ENCODE measurements at places on chromosomes 5 and 9.

GRCh38 chr5:141913560-141914198, 10.0 kb upstream of the DELE1 start:
- no peaks in the 10 kb centered on the region for H3K36me3 ChIP-seq
- H3K27me3 ChIP-seq = peaks cover 7% of the 10 kb centered on the region
- no peaks in the 10 kb centered on the region for H3K4me1 ChIP-seq
- H3K4me3 ChIP-seq = peak overlapping the region; percentile 12
- no peak for DNase-seq
- no peak overlapping the region for H3K27ac ChIP-seq

GRCh38 chr9:17742067-17742466, 163.2 kb downstream of the SH3GL2 start:
- H3K4me3 ChIP-seq = no peak overlapping the region
- DNase-seq = no peak
- no peaks in the 10 kb centered on the region for H3K36me3 ChIP-seq
- H3K4me1 ChIP-seq = no peaks in the 10 kb centered on the region
- no peak overlapping the region for H3K27ac ChIP-seq

DNA sequence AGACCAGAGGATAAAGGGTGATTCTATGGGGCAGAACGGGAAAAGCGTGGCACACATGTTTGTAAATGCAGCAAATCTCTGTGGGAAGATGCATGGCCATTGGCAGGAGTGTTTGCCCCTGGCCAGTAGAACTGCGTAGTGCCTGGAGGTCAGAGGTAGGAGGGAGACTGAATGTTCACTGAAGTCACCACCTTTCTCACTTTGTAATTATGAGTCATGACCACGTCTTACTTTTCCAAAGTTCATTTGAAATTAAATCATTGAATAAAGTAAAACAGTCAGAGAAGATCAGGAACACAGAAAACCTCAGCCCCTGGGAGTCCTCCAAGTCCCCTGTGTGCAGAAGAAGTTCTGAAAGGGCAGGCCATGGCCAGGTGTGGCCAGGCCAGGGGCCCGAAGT, 4.6 kb downstream of the PTGES start:
- H3K27ac ChIP-seq = no peak overlapping the region
- H3K36me3 ChIP-seq = no peaks in the 10 kb centered on the region
- H3K27me3 ChIP-seq = no peaks in the 10 kb centered on the region
- no peak for DNase-seq
- H3K4me3 ChIP-seq = no peak overlapping the region
- peaks cover 8% of the 10 kb centered on the region for H3K4me1 ChIP-seq

DNA sequence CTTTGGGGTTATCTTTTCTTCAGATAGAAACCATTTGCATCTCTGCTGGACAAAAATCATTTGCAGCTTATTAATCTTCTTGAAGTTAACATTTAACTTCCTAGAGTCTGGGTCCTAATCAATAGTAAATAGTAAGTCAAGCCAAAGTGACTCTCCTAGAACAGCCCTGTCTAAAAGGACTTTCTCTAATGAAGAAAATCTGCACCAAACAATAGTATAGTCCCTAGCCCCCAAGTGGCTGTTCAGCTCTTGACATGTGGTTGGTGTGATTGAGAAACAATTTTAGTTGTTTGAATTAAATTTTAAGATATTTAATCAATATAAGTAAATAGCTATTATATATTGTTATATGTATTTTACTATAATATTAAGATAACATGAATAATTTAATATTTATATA, 64.6 kb upstream of the SHB start:
- no peaks in the 10 kb centered on the region for H3K36me3 ChIP-seq
- no peaks in the 10 kb centered on the region for H3K27me3 ChIP-seq
- peaks cover 7% of the 10 kb centered on the region for H3K4me1 ChIP-seq
- no peak overlapping the region for H3K27ac ChIP-seq

- H3K27me3 ChIP-seq = no peaks in the 10 kb centered on the region
- no peaks in the 10 kb centered on the region for H3K36me3 ChIP-seq
- H3K4me1 ChIP-seq = no peaks in the 10 kb centered on the region
- H3K4me3 ChIP-seq = no peak overlapping the region
- H3K27ac ChIP-seq = no peak overlapping the region
Observed at GRCh38 chr5:72036951-72037350, 70.3 kb upstream of the MAP1B start.

DNA sequence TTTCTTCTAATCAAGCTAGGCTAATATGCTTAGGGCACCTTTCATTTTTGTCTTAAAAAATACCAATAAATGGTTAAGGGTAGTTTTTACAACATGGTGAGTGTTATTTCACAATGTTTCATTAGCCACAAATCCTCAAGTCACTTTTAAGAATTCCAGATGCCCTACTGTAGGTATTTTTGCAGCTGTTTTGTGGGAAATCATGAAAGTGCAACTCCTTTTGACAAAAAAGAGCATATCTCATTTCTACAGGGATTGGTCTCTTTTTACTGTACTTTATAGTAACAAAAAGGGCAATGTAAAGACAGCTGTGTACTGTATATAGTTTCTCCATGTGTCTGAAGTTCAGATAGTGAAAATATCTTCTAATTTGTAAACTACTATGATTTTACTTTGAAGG, 28.3 kb upstream of the GAS1 start:
- H3K27me3 ChIP-seq = no peaks in the 10 kb centered on the region
- peak; percentile 70 for DNase-seq
- no peaks in the 10 kb centered on the region for H3K4me1 ChIP-seq
- H3K27ac ChIP-seq = no peak overlapping the region
- no peak overlapping the region for H3K4me3 ChIP-seq

GRCh38 chr9:33250458-33250995, 10.6 kb downstream of the SPINK4 start:
- peaks cover 22% of the 10 kb centered on the region for H3K36me3 ChIP-seq
- H3K4me1 ChIP-seq = no peaks in the 10 kb centered on the region
- H3K4me3 ChIP-seq = no peak overlapping the region
- H3K27ac ChIP-seq = no peak overlapping the region
- no peak for DNase-seq
- H3K27me3 ChIP-seq = no peaks in the 10 kb centered on the region

GRCh38 chr5:34686762-34687268, 30.7 kb downstream of the RAI14 start:
- no peaks in the 10 kb centered on the region for H3K36me3 ChIP-seq
- peaks cover 33% of the 10 kb centered on the region for H3K4me1 ChIP-seq
- H3K27me3 ChIP-seq = no peaks in the 10 kb centered on the region
- peak; percentile 90 for DNase-seq
- no peak overlapping the region for H3K4me3 ChIP-seq
- peak overlapping the region; percentile 92 for H3K27ac ChIP-seq

GRCh38 chr5:103909391-103909790, 346.8 kb upstream of the NUDT12 start:
- DNase-seq = no peak
- no peaks in the 10 kb centered on the region for H3K4me1 ChIP-seq
- no peaks in the 10 kb centered on the region for H3K36me3 ChIP-seq
- H3K4me3 ChIP-seq = no peak overlapping the region

- no peak overlapping the region for H3K4me3 ChIP-seq
- no peak overlapping the region for H3K27ac ChIP-seq
- no peaks in the 10 kb centered on the region for H3K4me1 ChIP-seq
- no peaks in the 10 kb centered on the region for H3K27me3 ChIP-seq
- no peaks in the 10 kb centered on the region for H3K36me3 ChIP-seq
Observed at GRCh38 chr9:126939821-126940221, 25.2 kb downstream of the RALGPS1 start.

DNA sequence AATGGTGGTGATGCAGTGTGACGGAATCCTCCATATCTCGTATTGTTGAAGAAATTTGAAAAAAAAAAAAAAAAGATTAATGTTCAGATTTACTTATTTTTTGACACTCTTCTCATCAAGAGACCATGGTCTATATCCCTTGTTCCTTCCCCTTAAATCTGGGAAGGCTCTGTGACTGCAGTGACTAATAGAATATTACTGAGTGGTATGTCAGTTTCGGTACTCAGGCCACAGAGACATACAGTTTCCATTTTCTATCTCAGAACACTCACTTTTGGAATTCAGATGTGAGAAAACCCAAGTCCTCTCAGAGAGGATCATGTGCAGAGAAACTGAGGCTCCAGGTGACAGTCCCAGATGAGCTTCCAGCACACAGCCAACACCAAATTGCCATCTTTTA, 1193.5 kb downstream of the DTWD2 start:
- no peak for DNase-seq
- no peaks in the 10 kb centered on the region for H3K27me3 ChIP-seq
- H3K4me3 ChIP-seq = no peak overlapping the region

- no peak for DNase-seq
- no peak overlapping the region for H3K4me3 ChIP-seq
- no peaks in the 10 kb centered on the region for H3K4me1 ChIP-seq
- H3K27me3 ChIP-seq = no peaks in the 10 kb centered on the region
- peak overlapping the region; percentile 22 for H3K27ac ChIP-seq
Observed at GRCh38 chr5:151183456-151184245, 26.1 kb upstream of the ANXA6 start.

GRCh38 chr9:36993933-36994764, 39.9 kb downstream of the PAX5 start:
- peaks cover 59% of the 10 kb centered on the region for H3K27me3 ChIP-seq
- H3K4me3 ChIP-seq = no peak overlapping the region
- no peak overlapping the region for H3K27ac ChIP-seq
- H3K36me3 ChIP-seq = no peaks in the 10 kb centered on the region
- DNase-seq = no peak
- no peaks in the 10 kb centered on the region for H3K4me1 ChIP-seq

GRCh38 chr9:117116084-117116483, 298.8 kb downstream of the ASTN2 start:
- no peaks in the 10 kb centered on the region for H3K36me3 ChIP-seq
- H3K4me3 ChIP-seq = no peak overlapping the region
- DNase-seq = no peak
- no peaks in the 10 kb centered on the region for H3K27me3 ChIP-seq
- H3K27ac ChIP-seq = no peak overlapping the region

DNA sequence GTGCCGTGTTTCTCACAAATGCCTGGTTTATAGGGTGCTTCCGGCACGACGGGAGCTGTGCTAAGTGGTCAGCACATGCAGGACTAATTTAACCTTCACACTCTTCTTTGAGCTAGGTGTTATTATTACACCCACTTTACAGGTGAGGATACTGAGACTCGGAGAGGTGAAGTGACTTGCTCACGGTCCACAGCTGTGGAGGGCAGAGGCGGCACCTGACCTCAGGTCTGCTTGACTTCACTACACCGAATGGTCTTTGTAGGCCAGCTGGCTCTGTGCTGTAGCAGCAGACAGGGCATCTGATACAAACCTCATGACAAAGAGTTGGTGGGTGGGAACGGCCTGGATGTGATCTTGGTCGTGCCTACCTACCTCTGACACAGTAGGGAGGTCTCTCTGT, 102.0 kb upstream of the BOD1 start:
- H3K27me3 ChIP-seq = no peaks in the 10 kb centered on the region
- no peak overlapping the region for H3K27ac ChIP-seq
- no peak for DNase-seq
- H3K4me1 ChIP-seq = no peaks in the 10 kb centered on the region
- no peaks in the 10 kb centered on the region for H3K36me3 ChIP-seq

DNA sequence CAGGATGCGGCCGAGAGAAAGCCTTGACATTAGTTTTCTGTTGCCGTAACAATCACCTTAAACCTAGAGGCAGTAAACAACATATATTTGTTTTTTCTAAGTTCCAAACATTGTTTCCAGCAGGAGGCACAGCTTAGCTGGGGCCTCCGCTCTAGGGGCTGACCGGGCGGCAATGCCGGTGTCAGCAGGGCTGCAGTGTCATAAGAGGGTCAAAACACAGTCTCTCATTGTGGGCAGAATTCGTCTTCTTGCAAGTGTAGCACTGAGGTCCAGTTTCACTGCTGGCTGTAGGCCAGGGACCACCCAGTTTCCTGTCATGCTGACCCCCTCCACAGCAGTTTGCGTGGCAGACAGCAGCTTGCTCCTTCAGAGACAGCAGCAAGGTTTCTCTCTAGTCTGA, 186.2 kb downstream of the PJA2 start:
- no peaks in the 10 kb centered on the region for H3K4me1 ChIP-seq
- H3K4me3 ChIP-seq = no peak overlapping the region
- no peak overlapping the region for H3K27ac ChIP-seq
- DNase-seq = peak; percentile 18

- H3K4me3 ChIP-seq = no peak overlapping the region
- H3K27ac ChIP-seq = no peak overlapping the region
- no peaks in the 10 kb centered on the region for H3K27me3 ChIP-seq
Observed at GRCh38 chr5:17340819-17341218, 123.4 kb downstream of the BASP1 start.

- peak; percentile 23 for DNase-seq
- H3K27ac ChIP-seq = peak overlapping the region; percentile 77
- no peaks in the 10 kb centered on the region for H3K36me3 ChIP-seq
- H3K4me3 ChIP-seq = no peak overlapping the region
- H3K4me1 ChIP-seq = peaks cover 14% of the 10 kb centered on the region
Observed at GRCh38 chr5:126449751-126450271, 26.6 kb downstream of the GRAMD2B start.

DNA sequence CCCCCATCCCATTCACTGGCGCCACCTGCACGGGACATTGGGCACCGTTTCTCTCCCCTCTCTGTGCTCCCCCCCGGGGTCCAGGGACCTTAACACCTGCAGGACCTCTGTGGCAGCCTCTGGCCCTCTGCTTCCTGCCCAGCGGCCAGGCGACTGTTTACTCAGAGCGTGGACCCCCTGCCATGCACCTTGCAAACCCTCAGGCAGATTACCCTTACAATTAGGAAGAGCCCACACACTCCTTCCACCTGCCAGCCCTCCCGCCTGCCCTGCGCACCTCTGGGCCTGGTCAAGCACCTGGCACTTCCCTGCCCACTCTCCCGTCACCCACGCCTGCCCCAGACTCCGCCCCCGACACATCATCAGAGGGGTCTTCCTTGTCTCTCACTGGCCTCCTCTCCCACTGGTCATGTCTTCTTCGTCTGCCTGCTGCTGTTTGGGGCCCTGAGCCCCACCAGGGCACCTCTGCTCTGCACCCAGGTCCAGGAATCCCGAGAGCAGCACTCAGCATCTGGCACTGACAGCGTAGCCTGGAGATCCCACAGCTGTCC, 281.3 kb upstream of the IRX4 start:
- no peaks in the 10 kb centered on the region for H3K4me1 ChIP-seq
- H3K36me3 ChIP-seq = no peaks in the 10 kb centered on the region
- no peak for DNase-seq

DNA sequence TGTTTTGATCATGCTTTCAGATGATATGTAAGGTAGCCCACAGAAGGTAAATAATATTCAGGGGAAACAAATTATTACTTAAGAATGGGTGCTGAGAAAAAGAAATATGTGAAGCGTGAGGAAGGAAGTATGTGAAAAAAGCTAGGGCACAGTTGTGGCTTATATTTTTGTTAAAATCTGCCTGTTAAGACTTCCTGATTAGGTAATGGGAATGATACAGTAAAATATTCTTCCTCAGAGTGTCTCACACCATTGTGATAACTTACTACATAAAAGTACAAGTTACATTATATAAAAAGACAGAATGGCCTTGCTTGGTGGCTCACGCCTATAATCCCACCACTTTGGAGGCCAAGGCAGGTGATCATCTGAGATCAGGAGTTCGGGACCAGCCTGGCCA, 18.7 kb upstream of the PARP8 start:
- DNase-seq = no peak
- no peak overlapping the region for H3K27ac ChIP-seq
- H3K36me3 ChIP-seq = no peaks in the 10 kb centered on the region
- no peaks in the 10 kb centered on the region for H3K4me1 ChIP-seq

All from cardiac muscle cell (in vitro differentiated cells and primary cell).